SK-MEL-5 (cell line): ENCODE measurements at places on chromosomes 5 and 9.

DNA sequence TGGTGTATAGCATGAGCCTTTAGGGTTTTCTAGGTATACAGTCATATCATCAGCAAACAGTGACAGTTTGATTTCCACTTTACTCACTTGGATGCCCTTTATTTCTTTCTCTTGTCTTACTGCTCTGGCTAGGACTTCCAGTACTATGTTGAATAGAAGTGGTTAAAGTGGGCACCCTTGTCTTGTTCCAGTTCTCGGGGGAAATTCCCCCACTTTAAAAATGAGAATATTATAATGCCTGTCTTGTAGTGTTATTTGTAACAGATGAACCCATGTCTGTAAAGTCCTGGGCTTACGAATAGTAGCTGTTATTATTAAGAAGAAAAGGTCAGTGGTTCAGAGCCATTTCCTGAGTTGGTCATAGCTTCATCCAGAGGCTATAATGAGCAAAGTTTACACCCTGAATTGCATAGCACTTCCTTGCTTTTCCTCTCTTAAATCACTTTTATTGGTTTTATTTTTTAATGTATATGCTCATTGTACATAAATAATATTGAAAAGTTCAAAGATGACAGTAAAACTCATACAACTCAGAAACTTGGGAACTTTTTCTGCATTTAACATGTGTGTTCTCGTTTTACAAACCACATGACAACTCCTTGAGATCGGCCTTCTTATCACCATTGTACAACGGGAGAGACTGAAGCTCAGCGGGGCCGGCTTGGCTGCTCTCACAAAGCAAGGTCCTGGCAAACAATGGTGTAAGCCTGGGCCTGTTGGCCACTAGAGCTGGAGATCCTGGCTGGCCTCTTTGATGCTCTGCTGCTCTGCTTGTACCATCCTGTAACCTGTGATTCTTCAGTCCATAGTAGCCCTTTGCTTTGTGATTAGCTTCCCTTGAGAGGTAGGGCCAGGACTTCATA lies 85.2 kb downstream of the CYFIP2 start:
- no peak for DNase-seq

- no peak for DNase-seq
These were observed 185.3 kb downstream of the SLIT3 start for GRCh38 chr5:169115461-169116124.

GRCh38 chr5:178428341-178429155 lies 161.6 kb downstream of the COL23A1 start:
- DNase-seq = no peak

DNA sequence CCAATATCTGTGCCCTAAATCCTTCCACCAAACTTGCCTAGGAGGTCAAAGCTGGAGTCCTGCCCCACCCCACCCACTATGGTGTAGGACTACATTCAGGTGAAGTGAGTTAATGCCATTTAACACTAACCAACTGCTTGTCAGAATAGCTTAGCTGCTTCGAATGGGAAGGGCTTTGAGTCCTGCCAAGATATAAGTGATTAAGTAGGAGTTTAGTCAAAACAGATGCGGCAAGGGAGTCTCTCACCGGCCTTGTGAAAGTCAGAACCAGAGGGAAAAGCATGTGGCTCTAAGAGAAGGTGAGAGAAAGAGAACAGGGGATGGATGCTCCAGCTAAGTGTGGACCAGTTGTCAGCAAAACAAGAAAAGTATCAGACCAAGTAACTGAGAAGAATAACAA lies 132.6 kb downstream of the SPOCK1 start:
- no peak for DNase-seq

GRCh38 chr5:132641241-132641723 lies 16.7 kb upstream of the IL13 start:
- no peak for DNase-seq

- no peak for DNase-seq
These were observed 28.5 kb downstream of the GSN start for GRCh38 chr9:121296213-121297127.

DNA sequence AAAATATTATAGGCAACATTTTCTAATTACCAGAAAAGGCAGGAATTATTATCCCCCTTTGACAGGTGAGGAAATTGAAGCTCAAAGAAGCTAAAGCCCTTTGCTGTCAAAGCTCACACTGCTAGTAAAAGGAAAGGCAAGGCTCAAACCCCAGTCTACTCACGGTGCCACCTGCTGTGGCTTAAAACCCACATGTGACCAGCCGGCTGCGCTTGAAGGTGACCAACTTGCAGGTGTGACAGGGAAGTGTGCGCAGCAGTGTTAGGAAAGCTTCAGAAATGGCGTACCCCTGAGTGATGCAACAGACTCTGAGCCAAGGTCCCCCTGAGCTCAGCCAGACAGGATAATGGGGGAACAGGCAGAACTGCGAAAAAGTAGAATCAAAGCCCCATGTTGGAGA lies 45.2 kb downstream of the PAX5 start:
- DNase-seq = no peak

DNA sequence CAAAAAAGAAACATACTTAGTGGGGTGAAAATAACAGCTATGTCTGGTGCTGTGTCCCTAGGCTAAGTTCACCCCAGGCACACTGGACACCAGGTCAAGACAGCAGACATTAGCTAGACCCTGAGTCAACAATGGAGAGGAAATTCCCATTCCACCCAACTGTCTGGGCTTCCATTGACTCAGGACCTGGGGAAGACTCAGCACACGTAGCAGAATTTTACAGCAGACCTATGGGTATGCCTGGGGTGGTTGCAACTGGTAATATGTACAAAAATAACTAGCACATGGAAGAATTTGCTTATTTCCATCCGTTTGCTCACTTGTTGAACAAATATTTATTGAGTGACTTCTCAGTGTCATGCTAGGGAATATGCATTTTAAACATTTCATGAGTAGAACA lies 117.0 kb downstream of the GAS1 start:
- DNase-seq = no peak

DNA sequence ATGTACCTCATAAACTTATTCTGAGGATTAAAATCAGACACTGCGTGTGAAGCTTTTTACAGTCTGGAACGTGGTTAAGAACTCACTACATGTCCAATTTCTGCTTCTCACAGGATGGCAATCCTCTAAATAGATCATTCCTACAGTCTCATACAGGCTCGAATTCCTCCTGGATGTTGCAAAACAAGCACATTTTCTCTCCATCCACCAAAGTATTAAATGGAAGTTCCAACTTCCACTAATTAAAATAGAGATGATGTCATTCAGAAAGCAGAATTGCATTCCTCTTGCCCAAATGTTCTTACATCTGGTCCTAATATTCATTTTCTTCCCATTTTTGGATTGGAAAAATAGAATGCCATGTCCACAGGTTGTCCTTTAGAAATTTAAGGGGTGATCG lies 145.5 kb upstream of the PCA3 start:
- no peak for DNase-seq

DNA sequence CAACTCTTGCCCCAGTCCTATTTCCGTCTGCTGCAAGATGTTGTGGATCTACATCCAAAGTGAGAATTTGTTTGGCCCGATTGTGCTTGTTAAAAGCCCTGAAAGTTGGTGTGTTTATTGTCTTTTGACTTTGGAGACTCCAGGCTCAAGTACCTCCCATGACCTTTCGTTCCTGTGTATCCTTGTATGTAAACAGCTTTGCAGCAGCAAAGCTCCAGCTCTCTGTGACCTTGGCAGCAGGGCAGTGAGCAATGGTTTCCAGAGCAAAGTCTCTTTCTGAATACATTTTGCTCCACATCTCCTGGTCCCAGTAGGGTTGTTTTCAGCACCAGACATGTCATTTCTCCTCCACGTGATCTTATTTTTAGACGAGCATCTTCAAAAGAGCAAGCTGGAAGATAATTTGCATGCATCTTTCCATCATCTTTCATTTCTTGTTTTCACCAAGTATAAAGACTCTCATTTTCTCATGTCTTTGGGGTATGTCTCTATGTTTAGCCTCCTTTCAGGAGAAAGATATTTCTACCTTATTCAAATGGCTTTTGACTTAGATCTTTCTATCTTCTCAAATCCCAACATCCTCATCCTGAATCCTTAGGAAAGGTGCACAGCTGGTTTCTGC lies 68.1 kb upstream of the ERCC6L2 start:
- DNase-seq = no peak

- DNase-seq = no peak
These were observed 81.8 kb downstream of the CMYA5 start for GRCh38 chr5:79771387-79771786.

DNA sequence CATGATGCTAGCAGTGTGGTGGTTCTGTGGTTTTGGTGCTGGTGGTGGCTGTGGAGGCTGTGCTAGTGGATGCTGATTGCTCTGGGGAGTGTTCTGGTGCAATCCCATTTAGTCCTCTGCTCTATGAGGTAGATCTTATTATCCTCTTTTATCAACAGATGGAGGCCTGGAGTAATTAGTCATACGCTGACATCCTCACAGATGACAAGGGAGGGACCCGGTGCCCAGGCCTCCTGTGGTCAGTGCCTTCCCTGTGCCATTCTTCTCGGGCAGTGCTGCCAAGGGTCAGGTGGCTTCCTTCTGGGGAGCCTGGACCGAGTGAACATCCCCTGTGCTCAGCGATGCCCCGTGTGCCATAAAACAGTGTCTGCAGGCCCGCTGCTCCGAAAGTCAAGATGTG lies 74.5 kb downstream of the COL5A1 start:
- no peak for DNase-seq

DNA sequence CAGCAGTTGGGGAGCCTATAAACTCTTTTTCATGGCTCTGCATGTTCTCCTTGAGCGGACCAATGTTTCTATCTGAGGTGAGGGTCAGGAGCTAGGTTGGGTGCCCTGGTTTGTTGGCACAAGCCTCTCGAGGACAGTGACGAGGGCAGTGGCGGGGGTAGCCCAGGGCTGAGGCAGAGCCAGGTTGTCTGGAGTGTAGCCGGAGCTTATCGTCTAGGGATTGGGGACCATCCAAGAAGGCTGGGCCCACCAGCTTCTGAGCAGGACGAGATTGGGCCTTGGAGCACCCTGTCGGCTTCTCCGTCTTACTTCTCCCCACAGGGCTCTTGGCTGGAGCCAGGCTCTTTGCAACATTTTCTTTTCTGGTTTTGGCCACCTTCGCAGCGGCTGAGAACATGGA lies 13.2 kb upstream of the CCL21 start:
- DNase-seq = no peak

- no peak for DNase-seq
These were observed 41.3 kb downstream of the CAST start for GRCh38 chr5:96703384-96703920.

DNA sequence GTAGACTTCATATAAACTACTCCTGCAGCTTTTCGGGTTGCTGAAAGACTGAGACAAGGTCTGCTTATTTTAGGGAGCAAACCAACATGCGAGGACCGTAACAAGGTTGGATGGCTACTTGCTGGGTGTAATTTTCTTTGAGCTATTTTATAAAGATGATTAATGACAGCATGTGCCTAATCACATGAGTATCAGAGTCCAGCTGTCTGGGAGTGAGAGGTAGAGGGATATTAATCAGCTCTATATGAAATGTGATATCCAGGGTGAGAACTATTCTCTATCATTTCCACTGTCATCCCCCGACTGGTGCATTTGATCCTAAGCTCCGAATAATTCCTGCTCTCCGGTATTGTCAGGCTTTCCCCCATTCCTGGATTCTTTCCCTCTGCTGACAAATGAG lies 193.8 kb upstream of the HMHB1 start:
- no peak for DNase-seq

DNA sequence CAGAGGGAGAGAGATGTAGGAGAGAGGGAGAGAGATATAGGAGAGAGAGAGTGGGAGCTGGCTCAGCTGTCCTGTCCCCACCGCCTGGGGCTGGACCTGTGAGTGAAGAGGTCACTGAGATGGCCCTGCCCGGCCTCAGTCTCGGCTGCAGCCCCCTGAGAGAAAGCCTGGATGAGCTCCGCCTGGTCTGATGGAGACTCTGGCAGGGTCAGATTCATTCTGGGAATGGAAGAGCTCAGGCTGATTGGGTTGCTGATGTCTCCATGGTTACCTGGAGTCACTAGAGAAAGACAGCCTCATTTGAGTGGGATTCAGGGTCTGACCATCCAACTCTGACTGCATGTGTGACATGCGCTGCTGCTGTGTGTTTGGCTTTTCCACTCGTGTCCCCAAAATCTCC lies 27.1 kb upstream of the SEMA4D start:
- no peak for DNase-seq

- no peak for DNase-seq
These were observed 43.3 kb downstream of the RAI14 start for GRCh38 chr5:34699155-34700077.

DNA sequence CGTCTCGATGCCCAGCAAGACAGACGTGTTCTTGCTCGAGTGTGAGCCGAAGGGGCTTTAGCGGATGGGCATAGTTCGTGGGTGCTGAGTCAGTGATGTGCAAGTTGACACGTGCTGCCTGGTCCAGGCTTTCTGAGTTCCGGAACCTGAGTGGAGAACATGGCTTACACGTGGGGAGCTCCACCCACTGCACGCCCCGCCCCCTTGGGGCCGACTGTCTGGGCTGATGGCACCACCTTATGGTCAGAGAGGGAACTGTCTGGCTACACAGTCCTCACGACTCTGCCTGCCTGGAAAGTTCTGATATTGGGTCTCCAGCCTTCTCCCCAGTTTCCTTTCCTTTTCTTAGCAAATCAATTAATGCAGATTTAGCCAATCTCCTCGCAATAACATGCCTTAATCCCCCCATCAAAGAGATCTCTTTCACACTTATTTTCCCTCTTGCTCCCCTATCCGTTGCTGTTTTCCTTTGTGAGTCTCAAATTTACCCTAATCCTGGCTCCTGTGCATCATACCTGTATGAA lies 3.8 kb upstream of the STC2 start:
- DNase-seq = peak; percentile 82

DNA sequence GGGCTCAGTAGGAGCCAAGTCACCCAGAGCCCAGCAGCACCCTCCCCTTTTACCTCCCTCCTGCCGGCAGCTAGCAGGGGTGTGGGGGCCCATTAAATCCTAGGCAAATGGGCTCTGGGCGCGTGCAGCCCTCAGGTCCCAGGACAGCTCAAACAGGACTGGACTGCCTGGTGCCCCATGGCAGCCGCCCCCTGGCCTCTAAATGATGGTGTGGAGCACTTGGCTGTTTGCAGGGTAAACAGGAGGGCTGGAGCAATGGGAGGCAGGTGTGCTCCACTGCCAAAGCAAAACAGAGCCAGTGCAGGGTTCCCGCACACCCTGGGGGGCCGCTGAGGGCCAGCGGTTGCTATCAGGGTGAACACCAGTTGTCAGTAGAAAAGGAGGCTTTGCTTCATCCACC lies 55.9 kb upstream of the C5orf58 start:
- no peak for DNase-seq

DNA sequence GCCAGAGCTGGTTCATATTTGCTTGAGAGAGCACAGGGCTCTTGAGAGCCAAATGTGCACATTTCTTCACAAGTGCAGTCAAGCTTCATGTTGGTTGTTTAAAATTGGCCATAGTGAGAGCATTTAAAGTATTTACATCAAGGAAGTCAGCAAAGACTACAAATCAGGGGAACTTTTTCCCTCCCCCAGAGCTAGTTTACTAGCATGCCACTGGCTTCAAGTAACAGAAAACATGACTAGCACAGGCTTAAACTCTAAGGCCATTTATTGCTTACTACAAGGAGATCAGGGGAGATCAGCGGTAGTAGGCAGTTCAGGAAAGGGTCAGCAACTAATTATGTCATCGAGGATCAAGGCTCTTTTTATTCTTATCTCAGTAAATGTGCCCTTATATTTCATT lies 11.0 kb upstream of the CCDC171 start:
- no peak for DNase-seq

GRCh38 chr5:80140496-80140895 lies 105.3 kb downstream of the THBS4 start:
- no peak for DNase-seq

GRCh38 chr5:135508496-135509005 lies 27.2 kb downstream of the NEUROG1 start:
- no peak for DNase-seq
